ENCODE measurements at places on chromosomes 4 and X.

- DNase-seq = no peak
Observed at GRCh38 chrX:102934624-102935023, 2.4 kb upstream of the RAB40AL start.

GRCh38 chr4:129014566-129015509 is 78.5 kb downstream of the SCLT1 start:
- no peak for DNase-seq

- no peak for DNase-seq
Observed at GRCh38 chrX:23515028-23515427, 152.3 kb upstream of the PRDX4 start.

- DNase-seq = no peak
Observed at GRCh38 chr4:56320293-56320692, 67.0 kb downstream of the AASDH start.

- no peak for DNase-seq
Observed at GRCh38 chrX:53223955-53224859, 800 bp downstream of the KDM5C start.

- DNase-seq = no peak
Observed at GRCh38 chr4:139692309-139693012, 26.8 kb downstream of the MGST2 start.

GRCh38 chr4:1024882-1025545 is 13.6 kb downstream of the FGFRL1 start:
- DNase-seq = no peak

DNA sequence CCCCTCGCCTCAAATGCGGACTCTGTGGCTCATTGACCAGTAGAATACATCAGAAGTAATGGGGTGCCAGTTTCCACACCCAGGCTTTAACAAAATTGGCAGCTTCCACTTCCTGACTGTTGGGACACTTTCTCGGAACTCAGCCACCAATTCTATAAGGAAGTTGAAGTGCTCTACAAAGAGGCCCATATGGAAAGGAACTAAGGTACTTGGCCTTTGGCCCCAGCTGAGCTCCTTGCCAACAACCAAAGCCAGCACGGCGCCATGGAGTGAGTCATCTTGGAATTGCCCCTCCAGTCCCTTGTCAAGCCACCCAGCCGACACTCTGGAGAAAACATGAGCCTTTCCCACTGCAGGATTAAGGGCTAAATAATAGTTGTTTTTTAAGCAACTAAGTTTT is 262.2 kb upstream of the INTU start:
- DNase-seq = no peak

DNA sequence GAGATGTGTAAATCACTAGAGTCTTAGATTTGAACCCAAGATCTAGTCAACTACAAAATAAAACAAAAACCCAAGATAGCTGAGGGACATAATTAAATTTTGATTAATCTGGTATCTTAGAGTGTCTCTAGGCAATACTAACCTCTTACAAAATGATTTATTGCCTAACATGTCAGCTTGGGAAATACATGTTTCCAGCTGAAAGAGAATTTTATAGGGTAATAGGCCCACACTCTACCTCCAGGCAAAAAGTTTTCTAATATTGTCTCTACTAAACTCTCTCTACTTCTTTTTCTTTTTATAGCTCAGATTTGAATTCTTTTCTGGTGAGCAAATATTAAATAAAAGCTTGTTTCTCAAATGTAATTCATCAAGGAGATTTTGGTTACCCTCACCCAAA is 263.2 kb downstream of the IL15 start:
- DNase-seq = no peak

DNA sequence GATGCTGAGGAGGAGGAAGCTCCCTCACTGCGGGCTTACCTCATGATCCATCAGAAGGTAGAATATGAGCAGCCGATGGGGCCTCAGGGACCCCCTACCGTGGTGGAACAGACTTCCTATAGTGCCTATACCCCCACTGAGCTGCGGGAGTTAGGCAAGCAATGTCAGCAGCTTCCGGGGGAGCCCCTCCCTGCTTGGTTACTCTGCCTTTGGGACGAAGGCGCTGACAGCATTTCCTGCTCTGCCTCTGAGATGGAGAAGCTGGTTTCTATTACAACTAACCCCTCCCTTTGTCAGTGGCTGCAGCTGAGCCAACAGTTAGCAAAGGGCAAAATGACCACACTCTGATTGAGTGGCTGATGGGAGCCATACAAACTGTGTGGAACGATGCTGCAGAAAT is 430.7 kb downstream of the IDS start:
- DNase-seq = no peak

DNA sequence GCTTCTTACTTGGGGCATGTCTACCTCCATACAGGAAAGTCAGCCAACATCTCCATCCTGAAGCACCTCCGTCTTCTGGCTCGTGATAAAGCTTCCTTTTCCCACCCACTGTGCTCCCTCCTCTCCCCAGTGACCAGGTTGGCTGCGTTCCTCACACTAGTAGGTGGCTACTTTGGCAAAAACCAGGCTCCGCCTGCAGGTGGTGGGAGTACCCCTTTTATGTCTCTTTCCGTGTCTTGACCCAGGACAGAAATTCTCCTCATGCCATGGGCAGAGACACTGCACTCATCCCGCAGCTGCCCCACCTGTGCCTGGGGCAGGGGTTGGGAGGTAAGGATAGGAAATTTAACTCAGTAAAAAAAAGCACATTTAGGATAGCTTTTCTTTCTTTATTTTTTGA is 50.9 kb downstream of the ENPP6 start:
- no peak for DNase-seq

- DNase-seq = no peak
Observed at GRCh38 chrX:83416273-83416672, 91.8 kb upstream of the POU3F4 start.

- DNase-seq = no peak
Observed at GRCh38 chrX:150429594-150429993, 66.5 kb downstream of the MAMLD1 start.

GRCh38 chrX:21883258-21883657 is 27.5 kb downstream of the YY2 start:
- no peak for DNase-seq

- no peak for DNase-seq
Observed at GRCh38 chrX:28843817-28844216, 256.6 kb downstream of the IL1RAPL1 start.

All from anterior cingulate cortex (tissue), 58 donors.